ENCODE measurements at places on chromosomes 1 and 21. TPM values are rescaled to one million over a fixed set of nuclear protein-coding genes. Genes with fewer than 3 reads are reported as not detected.

Gene KAZN
- total RNA-seq, result 0.74 TPM

Gene NFASC
- total RNA-seq, result 0.06 TPM

Gene TDRD10
- not detected for total RNA-seq

Gene PDZK1
- total RNA-seq, result not detected

Gene TNNT2
- total RNA-seq, result not detected

Gene UBIAD1
- total RNA-seq, result 41.4 TPM

Gene INSRR
- 0.12 TPM for total RNA-seq

Gene GJA4
- not detected for total RNA-seq

Gene ERG
- total RNA-seq, result not detected

Gene HSPA6
- 0.33 TPM for total RNA-seq

Gene UBE2Q1
- 87.4 TPM for total RNA-seq

Gene PLPPR4
- total RNA-seq, result not detected

Gene IFFO2
- 21.4 TPM for total RNA-seq

Gene CXADR
- 0.92 TPM for total RNA-seq

Gene CHD5
- 0.44 TPM for total RNA-seq

Gene TPTE
- not detected for total RNA-seq

Gene LRRC71
- not detected for total RNA-seq

Gene TCHH
- total RNA-seq, result 0.12 TPM

Gene LCE1B
- total RNA-seq, result not detected

Gene C1orf210
- not detected for total RNA-seq

Gene BTBD19
- 6.0 TPM for total RNA-seq

Gene RFX5
- 58.6 TPM for total RNA-seq

Gene RGS1
- total RNA-seq, result 9.4 TPM

Gene AJAP1
- not detected for total RNA-seq

Gene OR2T11
- total RNA-seq, result not detected

Gene ZNF683
- 0.32 TPM for total RNA-seq

Gene RXFP4
- total RNA-seq, result not detected

Gene SPATA6
- 3.0 TPM for total RNA-seq

Gene ARTN
- 0.16 TPM for total RNA-seq

Gene C1QC
- not detected for total RNA-seq

Gene RGS16
- 68.1 TPM for total RNA-seq

Gene PLXNA2
- 0.08 TPM for total RNA-seq

Gene SPRR2E
- total RNA-seq, result not detected

Gene NBPF20
- 0.76 TPM for total RNA-seq

Gene SPATA21
- not detected for total RNA-seq

Gene FAM43B
- not detected for total RNA-seq
